ENCODE measurements at places on chromosomes 5 and 9.

GRCh38 chr5:75623846-75624245 lies 12.6 kb downstream of the ANKDD1B start:
- no peak for DNase-seq

- no peak for DNase-seq
Measured at GRCh38 chr5:78265163-78265562, 29.3 kb downstream of the AP3B1 start.

DNA sequence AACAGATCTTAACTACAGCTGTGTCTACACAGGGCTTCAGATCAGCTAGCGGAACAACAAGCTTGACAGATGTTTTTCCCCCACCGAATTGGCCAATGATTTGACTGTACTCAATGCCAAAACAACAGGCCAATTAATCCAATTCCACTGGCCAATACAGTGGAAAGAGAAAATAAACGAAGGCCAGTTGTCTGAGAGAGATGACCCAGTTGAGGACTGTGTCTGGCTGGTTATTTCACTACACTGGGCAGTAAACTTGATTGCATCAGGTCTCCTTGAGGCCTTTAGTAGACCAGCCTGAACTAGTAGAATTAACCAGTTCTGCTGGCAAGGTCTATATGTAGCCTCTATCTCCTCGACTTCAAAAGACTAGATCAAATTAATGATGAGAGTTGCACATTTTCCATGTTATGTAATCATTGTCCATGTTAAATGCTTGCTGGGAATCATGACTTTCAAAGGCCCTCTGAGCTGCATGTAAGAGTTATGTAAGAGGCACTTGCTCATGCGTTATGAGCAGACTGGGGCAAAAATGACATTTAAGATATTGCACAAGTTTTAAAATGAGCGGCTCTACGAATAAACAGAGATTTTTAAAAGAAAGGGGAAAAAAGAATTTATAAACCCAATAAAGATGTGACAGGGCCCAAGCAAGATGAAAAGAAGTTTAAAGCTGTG lies 28.3 kb downstream of the SMIM23 start:
- no peak for DNase-seq

DNA sequence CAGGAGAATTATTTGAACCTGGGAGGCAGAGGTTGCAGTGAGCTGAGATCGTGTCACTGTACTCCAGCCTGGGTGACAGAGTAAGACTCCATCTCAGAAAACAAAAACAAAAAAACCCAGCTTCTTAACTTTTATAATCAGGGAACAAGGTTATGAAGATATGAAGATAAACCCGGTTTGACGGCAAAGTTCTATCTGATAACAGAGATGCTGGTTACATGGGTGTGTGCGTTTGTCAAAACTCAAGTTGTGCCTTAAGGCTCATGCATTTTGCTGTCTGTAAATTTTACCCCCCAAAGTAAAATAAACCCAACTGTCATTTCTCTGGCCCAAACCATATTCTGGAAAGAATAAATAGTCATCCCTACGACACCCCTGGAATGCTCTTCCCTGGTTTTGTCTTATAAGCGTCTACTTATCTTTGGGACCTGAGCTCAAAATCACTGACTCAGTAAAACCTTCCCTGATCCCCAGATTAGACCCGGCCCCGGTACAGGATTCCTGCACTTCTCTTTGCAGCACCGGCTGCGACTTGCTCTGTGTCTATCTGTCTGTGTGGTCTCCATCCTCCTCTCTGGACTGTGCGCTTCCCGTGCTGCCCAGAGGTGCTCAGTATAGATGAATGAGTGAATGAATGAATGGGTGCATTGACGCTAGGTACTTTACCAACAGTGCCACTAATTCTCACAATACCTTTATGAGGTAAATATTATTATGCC lies 172.2 kb downstream of the DAB2IP start:
- DNase-seq = no peak

DNA sequence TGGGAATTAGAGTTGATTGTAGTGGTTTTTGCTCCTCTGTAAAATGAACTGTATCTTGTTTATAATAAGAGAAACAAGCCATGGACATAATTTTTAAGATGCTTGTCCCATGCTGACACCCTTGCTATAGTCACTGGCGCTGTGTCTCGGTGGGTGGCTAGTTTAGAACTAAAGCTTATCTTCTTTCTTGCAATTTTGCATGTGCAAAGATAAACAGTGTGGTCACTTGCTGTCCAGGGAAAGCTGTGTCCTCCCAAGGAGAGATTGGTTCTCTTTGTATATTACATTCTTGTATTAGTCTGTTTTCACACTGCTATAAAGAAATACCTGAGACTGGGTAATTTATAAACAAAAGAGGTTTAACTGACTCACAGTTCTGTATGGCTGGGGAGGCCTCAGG lies 143.8 kb downstream of the MELK start:
- DNase-seq = no peak
